ENCODE measurements at places on chromosomes 4 and X.

DNA sequence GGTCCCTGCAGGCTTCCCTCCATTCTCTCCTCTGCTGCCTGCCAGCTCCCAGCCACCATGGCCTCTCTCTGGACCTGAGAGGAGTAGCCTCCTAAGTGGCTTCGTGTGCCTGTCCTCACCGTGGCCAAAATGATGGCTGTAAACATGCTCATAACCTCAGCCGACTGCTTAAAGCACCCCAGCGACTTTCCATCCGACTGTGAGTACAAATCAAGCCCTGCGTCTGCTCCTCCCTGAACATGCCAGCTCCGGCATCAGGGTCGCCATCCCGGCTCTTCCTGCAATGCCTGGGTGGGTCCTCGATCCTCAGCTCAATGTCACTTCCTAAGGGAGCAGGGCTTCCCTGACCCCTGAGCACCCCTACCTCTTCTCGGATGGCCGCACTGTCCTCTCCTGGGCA is 3.3 kb upstream of the SORCS2 start:
- DNase-seq = peak; percentile 59

DNA sequence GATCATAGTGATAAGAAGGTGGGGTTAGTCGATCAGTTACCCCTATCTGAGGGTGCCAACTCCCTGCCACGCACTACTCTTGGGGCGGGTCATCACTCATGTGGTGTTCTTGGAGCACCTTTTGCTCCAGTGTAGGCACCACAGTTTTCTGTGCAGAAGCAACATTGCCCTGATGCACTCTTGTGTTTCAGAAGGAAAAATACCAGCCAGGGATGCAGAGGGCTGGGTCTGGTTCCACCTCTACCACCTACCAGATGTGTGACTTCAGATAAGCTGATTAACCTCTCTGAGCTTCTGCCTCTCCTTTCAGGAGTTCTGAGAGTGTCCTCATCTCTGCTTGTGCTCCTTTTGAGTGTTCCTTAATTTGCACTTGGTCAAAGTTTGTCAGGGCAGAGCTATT is 29.9 kb upstream of the PROM1 start:
- DNase-seq = no peak

DNA sequence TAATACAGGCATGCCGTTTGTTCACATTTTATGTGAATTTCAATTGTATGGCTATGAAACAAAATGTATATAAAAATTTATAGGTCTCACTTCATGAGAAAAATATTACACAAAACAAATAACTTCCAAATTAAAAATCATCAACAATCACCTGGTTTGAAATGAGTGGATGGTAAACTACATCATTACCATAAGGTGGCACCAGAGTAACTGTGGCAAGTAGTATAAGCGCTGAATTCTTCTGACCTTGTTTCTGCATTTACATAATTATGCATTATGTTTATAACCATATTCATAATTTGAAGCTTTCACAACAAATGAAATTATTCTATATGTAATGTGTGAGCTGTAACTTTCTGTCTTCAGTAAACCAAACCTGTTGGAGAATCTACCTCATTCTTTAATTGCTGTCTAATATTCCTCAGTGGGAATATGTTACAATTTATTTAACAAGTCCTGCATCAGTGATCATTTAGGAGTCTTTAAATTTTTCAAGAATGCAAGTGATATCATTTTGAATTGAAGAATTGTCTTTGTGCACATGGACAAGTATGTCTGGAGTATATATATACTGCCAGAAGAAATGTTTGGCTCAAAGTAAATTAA is 55.2 kb downstream of the MMRN1 start:
- DNase-seq = no peak

- no peak for DNase-seq
Measured at GRCh38 chr4:78310740-78311115, 240.8 kb upstream of the ANXA3 start.

DNA sequence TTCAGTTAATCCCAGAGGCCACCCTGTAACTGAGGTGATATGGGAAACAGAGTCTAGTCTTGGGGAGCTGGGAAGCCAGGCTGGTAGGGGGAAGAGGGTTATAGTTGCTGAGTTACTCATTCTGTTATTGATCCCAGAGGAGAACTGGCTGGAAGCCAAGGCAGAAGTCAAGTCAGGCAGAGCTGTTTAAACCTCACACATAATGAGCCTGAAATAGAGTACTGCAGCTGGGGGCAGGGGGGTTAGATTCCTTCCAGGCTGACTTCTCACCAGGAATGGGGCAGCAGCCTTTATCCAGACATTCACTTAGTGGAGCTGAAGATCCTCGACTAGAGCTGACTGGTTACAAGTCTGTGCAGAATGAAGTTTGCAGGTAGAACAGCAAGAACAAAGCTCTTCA is 144.9 kb downstream of the C4orf33 start:
- no peak for DNase-seq

- DNase-seq = no peak
Measured at GRCh38 chr4:185794637-185795036, 17.4 kb downstream of the SORBS2 start.

GRCh38 chr4:69858690-69859089 is 1.3 kb downstream of the SULT1E1 start:
- no peak for DNase-seq

DNA sequence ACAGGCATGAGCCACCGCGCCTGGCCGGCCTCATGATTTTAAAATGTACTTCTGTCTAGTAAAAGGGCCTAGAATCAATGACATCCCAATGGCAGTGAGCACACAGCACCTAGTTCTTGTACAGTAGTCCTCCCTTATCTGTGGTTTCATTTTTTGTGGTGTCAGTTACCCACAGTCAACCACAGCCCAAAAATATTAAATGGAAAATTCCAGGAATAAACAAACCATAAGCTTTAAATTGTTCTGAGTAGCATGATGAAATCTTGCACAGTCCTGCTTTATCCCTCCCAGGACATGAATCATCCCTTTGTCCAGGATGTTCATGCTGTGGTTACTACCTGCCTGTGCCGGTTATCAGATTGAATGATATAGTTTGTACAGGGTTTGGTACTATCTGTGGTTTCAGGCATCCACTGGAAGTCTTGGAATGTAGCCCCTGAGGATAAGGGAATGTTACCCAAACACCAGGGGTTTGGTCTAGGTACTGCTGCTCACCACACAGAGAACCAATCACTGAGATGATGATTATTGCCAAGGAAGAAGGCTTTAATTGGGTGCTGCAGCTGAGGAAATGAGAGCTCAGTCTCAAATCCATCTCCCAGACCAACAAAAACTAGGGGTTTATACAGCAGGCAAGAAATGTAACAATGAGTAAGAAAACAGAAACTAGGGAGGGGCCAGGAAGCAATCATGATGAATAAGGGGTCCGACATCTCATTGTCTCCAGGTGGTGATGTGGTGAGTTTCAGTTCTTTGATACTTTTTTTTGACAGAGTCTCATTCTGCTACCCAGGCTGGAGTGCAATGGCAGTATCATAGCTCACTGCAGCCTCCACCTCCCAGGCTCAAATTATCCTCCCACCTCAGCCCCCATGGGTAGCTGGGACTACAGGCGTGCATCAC is 16.2 kb upstream of the FHL1 start:
- DNase-seq = no peak

GRCh38 chrX:153643431-153644351 is 3.3 kb upstream of the DUSP9 start:
- DNase-seq = peak; percentile 56

DNA sequence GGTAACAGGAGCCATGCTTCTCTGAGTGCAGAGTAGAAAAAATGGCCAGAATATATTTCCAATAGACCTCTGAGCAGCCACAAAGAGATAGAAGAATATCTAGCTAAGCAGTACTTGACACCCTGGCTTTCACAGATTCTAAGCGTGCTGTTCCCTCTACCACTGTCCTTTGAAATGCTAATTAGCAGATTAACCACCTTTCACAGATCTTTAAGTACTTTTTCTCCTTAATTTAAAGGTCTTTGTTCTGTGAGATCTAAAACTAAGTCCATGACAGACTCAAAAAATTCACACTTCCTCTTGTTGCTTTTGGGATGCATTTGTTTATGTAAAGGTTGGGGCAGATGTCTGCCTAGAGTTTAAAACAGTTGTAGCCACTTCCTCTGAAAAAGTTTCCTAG is 28.3 kb upstream of the MAGEC2 start:
- DNase-seq = no peak

GRCh38 chr4:174038481-174038880 is 245.0 kb downstream of the FBXO8 start:
- DNase-seq = no peak

- no peak for DNase-seq
Measured at GRCh38 chr4:8238036-8238511, 31.5 kb upstream of the HTRA3 start.

DNA sequence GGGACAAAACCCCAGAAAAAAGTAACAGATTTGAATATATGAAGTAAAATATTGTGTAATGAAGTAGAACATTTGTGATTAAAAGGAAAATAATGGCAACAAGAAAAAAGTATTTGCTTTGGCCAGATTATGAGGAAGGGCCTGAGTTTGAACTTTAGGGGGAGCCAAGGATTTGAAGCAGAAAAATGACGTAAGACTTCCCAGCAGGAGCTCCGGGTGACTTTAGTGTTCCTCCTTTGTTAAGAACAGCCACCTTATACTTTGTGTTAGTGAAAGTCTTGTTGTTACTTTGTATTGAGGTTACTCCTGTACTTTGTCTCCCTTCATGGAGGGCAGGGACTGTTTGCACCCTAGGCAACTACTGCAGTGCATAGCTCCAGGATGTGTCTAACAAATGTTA is 41.1 kb downstream of the DCUN1D4 start:
- DNase-seq = no peak

DNA sequence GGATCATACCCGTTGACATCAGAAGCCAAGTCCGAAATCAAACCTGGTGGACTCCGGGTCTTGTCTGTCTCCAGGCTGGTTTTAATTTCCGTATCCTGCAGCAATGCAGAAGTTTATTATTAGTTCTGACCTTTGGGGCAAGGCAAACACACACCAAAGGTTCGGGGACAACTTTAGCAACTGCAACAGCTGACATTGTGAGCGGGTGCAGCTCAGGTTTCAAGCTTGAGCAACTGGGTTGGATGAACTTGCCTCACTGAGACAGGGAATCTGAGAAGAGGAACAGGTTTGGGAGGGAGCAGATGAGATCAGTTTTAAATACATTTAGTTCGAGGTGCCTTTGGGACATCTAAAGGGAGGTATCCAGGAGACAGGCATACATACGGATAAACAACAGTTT is 110.7 kb downstream of the GNL3L start:
- no peak for DNase-seq

DNA sequence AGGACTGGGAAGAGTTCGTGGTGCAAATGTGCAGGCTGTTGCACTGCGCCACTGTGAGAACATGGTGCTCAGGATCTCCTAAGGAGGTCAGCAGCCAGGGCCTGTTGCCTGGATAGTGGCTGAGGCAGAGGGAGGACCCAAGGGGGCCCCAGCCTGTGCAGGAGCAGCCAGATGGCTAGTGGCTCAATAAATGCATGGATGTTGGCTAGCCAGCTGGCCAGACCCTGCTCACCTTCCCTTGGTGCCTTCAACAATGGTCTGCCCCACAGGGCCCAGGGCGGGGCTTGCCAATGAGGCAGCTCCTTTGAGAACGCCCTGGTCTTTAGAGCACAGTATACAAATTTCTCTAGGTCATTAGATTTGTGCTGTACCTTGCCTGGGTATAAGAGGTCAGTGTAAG is 67.4 kb downstream of the TNIP2 start:
- no peak for DNase-seq

GRCh38 chrX:39953879-39954278 is 143.9 kb downstream of the BCOR start:
- peak; percentile 87 for DNase-seq

DNA sequence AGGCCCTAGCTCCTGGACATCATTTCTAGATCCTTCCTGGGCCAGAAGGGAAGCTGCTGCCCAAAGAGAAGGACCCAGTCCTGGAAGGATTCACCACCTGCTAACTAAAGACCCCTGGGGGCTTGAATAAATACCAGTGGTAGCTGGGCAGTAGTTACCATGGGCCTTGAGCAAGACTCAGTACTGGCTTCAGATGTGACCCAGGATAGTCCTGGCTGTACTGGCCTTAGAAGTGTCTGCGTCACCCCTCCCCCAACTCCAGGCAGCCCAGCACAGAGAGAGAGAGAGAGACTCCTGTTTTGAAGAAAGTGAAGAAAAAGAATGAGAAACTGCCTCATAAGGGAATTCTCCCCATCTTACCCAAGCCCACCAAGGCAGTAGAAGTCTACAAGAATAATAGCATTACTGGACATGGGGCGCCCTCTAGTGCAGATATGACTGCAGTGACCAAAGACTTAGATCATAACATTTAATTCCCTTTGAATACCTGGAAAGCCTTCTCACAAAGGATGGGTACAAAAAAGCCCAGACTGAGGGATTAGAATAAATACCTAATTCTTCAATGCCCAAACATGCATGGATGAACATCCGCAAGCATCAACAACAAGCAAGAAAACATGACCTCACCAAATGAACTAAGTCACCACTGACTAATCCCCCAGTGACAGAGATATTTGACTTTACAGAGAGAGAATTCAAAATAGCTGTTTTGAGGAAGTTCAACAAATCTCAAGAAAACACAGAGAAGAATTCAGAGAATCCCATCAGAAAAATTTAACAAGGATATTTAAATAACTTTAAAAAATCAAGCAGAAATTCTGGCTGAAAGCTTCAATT is 171.8 kb downstream of the HNRNPD start:
- no peak for DNase-seq

DNA sequence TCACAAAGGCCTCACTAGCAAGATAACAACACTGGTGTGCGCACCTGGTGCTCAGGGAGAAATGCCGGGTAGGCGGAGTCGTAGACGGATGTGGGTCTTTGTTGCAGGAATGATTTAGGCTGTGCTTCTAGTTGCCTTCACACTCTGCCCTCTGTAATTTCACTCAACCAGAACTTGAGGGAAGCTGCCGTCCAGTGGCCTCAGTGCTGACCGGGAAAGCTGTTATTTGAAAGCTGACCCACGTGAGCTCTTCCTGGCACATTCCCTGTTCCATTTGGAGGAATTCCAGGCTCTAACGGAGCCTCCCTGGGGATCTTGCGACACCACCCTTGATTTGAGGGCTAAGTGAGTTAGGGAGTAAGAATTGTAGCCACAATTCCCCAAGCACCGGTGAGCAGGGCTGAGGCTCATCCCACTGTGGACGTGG is 15.9 kb downstream of the SH3TC1 start:
- no peak for DNase-seq

- DNase-seq = peak; percentile 77
Measured at GRCh38 chr4:7052923-7053715, 9.9 kb downstream of the TADA2B start.

DNA sequence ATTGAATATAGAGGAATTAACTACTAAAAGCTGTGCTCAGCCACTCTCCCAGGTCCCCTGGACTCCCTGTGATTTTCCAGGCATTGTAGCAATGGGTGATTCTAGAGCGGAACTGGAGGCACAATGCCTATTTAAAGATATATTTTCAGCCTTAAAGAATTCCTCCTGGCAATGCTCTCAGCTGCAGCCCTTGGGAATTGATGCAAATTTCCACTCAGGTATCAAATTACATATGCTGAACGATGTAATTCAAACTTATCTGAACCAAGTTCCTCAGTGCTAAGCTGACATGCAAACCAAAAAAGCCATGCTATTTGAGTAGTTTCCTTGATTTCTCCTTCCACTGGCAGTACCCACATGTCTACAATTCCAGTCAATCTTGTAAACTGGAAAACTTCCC is 86.3 kb upstream of the GABRA3 start:
- DNase-seq = no peak

GRCh38 chr4:76616526-76616925 is 181.5 kb downstream of the SHROOM3 start:
- no peak for DNase-seq

- no peak for DNase-seq
Measured at GRCh38 chr4:104905065-104905464, 241.6 kb upstream of the TET2 start.

Measured in sigmoid colon (tissue), 7 donors.